ENCODE measurements at places on chromosomes 11 and 22.
A peak's percentile ranks its signal among the peaks of the same experiment; 100 is the strongest.

DNA sequence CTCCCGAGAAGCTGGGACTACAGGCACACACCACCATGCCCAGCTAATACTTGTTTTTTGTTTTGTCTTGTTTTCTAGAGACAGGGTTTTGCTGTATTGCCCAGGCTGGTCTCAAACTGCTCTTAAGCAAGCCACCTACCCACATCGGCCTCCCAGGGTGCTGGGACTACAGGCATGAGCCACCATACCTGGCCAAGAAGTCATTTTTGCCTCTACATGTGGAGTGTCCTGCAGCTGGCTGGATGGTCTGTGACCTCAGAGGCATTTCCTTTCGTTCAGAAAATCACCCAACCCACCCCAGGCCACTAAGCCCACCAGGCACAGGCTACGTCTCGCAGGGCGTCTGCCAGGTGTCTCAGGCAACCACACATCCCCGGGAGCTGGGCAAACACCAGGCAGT lies 12.8 kb downstream of the SHANK2 start:
- DNase-seq = no peak

DNA sequence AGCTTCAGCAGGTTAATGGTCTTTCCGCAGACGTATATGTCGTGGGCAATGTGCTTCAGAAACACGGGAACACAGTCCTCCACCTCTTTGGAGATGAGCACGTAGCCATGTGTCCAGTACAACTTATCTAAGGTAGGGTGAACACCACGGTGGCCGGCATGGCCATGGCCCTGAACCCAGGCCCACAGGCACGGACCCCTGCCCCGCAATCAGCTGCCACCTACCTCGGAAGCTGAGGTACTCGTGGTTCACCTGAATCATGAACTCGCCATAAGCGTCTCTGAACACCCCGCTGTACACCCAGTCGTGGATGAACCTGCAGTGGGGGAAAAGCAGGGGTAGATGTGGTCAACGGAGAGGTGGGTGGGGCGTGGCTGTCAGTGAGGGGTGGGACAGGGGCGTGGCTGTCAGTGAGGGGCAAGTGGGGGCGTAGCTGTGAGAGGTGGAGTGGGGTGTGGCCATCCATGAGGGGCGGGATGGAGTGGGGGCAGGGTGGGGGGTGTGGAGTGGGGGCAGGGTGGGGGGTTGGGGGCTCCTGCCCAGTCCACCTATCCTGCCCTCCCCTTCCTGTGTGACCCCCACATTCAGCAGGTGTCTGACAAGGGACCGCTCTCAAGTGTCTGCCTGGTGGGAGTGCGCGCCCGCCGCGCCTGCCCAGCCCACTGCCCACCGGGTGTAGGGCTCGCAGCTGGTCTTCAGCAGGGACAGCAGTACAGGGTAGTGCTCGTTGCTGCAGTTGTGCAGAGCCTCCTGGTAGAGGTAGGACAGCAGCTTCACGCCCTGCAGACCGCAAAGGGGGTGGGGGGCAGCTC lies 18.6 kb downstream of the TUBGCP6 start:
- no peak for DNase-seq

DNA sequence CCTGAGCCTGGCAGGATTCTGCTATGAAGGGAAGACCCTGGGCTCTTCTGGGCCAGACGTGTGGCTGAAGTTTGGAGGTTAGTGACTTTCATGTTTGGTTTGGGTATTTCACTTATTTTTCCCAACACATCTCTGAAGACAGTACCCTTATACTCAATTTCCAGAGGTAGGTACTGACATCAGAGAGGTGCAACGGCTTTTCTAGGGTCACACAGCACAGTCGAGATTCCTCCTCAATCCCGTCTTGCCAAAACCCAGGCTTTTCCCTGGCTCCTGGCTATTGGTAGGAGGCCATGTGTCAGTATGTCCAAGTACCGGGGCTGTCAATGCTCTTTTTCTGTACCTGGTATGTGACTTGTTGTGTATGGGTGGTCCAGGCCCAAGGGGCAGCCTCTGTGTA lies 6.1 kb upstream of the PMM1 start:
- no peak for DNase-seq

DNA sequence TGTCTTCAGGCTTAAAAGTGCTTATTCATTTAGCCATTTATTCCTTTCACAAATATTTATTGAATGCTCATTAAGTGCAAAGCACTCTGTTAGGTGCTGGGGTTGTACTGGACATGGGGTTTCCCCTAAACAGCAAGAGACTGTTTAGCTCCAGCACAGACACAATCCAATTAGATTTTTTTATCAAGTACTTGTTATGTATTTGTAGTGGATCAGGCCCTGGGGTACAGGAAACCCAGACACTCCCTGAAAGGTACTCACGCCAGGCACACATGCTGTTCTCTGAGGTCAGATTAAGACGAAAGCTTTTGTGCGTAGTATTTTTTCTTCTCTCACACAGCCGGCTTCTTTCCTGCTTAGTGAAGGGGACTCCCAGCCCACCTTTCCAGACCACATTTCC lies 218.1 kb upstream of the PLET1 start:
- DNase-seq = no peak

GRCh38 chr11:1893581-1894359 lies 2.1 kb upstream of the PRR33 start:
- DNase-seq = no peak

DNA sequence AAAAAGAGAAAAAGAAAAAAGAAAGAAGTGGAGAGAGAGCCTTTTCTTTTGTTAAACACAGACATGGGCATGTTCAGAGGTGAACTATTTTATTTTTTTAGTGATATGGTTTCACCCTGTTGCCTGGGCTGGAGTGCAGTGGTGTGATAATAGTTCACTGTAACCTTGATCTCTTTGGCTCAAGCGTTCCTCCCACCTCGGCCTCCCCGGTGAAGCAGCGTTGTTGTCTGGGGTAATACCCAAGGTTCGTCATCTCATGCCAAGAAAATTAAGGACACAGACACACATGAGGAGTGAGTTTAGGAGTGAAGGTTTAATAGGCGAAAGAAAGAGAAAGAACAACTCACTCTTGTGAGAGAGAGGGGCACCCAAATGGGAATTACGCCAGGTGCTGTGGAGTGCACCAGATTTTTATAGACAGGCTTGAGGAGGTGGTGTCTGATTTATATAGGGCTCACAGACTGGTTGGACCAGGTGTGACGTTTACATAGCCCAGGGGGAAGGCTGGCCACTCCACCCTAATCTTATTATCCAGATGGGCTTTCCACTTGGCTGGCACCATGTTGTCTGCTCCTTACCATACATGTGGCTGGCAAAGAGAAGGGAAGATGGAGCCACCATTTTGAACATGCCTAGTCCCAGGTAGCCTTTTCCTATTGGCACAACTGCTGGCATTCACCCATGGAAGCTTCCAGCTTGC lies 42.3 kb downstream of the GRAMD1B start:
- no peak for DNase-seq

GRCh38 chr11:62001450-62002191 lies 34.2 kb upstream of the FTH1 start:
- DNase-seq = no peak

GRCh38 chr11:61777234-61778090 lies 14.9 kb downstream of the TMEM258 start:
- peak; percentile 64 for DNase-seq

DNA sequence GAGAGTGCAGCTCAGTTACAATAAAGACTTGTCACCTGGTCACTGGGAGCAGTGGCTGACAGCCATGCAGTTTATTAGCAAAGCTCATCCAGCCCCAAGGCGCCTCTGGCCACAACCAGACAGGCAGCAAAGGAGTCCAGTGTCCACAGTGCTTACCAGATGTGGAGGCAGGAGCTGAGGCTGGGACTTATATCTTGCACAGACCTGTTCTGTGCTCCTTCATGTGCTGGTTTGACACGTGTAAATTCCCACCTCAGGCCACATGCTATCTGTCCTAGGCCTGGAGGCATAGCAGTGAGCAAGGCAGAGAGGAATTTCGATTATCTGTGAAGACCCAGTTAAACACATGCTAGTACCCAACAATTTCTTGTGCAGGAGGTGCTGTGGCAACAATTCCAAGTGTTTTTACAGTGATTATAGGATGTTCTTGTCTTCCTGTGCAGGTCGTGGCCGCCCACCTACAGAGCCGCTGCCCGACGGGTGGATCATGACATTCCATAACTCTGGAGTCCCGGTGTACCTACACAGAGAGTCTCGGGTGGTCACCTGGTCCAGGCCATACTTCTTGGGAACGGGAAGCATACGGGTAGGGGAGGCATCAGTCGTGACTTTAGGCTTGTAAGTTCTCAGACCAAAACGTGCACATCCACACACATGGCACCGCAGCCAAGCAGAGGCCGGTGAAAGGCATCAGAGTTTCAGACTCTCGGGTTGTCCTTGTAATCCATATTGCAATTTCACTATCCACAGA lies 9.4 kb downstream of the DGCR8 start:
- no peak for DNase-seq

DNA sequence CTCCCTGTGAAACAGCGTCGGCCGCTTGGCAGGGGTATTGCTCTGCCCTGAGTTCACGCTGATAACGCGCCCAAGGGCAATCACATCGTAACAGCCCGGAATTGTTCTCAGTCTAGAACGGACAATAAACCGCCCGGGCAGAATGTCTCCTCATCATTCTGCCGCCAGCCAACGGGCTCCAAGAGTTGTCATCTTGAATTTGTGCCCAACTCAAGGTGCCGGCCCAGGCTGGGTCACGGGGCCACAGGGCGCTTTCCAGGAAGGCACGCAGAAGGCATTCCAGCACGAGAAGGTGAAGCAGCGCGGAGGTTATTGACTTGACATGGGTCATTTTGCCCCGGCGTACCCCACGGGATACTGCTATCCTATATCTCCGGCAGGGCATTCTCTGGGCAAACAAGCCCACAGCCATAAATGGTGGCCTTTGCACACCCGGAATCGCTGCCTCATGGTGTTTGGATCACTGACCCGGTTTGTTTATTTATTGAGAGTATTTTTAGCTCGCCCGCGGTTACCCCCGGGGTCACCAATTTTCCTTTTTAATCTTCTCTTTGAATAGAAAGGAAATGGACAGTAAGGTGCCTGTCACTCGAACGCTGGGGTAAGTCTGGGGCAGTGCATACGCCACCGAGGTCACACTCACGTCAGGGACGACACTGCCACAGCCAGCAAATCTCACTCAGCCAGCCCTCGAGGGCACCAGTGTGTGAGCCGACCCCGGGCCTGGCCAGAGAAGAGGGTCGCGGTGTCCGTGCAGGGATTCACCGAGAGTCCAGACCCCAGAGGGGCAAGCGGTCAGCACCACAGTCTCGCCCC lies 72.4 kb upstream of the FGF3 start:
- no peak for DNase-seq

DNA sequence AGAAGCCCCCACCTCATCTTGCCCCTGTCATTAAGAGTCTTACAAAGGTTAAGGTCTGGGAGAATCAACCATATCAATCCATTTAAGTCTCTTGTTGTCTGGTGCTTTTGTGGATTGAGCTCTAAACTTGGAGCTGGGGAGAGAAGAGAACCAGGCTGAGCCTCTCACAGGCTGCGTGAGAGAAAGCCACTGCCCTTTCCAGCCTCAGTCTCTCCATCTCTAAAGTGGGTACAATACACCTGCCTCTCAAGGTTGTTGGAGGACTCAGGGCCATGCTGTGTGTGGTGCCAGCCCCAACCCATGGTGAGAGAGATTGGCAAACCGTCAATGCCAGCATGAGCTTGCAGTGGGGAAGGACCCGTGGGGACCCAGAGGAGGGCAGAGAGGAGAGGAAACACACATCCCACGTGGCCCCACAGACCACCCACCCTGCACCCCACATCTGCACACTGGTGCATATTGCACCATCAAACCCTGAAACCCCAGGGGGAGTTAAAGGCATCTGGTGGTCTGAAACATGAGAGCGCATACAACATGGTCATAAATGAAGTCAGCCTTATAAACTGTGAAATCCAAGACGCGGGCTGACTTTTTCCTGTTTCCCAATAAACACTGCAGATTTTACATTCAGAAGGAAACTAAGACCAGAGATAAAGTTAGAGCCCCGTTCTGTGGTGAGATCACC lies 27.5 kb upstream of the FBLN1 start:
- DNase-seq = no peak

DNA sequence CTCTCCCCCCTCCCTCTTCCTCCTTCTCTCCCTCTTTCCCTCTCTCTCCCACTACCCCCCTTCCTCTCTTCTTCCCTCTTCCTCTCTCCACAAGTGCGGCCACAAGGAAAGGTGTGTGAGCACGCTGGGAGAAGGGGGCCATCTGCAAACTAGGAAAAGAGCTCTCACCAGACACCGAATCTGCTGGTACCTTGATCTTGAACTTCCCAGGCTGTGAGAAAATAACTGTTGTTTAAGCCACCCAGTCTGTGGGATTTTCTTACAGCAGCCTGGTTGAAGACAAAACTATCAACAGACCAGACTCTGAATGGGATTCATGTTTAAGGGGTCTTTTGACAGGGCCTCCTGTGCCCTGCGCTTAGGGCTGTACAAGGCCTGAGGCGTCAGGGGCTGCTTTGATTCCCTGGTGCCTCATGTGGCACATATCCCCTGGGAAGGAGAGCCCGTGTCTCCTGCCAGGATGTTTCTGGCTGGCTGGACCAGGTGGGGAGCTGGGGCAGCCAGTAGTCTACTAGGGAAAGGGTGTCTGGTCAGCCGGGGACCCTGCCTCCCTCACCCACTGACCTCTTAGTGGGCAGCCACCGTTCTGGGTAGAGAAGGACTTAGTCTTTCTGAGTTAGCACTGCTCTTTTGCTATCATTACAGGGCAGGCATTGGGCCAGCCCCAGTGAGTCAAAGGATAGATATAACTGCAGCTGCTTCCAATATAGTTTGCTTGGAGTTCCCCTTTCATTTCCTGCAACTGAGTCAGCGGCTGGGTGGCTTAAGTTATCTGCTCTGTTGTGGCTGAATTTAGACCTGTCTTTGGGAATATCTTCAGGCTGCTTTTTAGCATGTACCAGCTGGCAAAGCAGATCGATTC lies 6.2 kb downstream of the PANX1 start:
- DNase-seq = no peak

- DNase-seq = no peak
These were observed 1.7 kb downstream of the CTSD start for GRCh38 chr11:1761857-1762536.

DNA sequence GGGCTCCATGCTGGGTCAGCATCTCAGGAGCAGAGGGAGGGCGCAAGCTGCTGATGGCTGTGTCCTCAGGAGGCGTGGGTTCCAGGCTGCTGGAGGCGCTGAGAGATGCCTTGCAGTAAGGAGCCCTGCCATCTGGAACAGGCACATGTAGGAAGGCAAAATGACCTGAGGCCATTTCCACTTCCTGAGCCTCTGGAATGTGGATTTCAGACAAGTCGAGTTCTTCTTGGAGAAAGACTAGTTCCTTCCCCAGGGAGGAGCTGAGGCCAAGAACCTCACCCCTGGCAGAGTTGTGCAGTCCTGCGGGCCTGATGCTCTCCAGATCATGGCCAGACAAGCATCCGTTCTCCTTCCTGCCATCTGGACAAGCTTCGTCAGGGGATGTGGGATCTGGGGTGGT lies 19.3 kb downstream of the HPS4 start:
- no peak for DNase-seq
